ENCODE measurements at places on chromosomes 6 and 20.

- DNase-seq: no peak
Observed at GRCh38 chr6:83308833-83309232, 115.7 kb downstream of the RWDD2A start.

DNA sequence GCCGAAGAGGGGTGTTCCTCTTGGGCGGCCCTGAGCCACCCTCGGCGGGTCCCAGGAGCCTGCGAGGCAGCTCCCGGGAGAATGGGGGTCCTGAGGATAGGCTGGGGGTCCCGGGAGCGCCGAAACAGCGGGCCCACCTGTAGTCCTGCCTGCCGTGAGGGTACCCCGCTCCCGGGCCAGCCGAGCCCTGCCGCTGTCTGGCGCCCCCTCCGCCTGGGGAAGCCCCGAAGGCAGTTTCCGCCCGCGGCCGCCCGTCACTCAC lies 280 bp downstream of the SPATA2 start:
- DNase-seq: no peak

DNA sequence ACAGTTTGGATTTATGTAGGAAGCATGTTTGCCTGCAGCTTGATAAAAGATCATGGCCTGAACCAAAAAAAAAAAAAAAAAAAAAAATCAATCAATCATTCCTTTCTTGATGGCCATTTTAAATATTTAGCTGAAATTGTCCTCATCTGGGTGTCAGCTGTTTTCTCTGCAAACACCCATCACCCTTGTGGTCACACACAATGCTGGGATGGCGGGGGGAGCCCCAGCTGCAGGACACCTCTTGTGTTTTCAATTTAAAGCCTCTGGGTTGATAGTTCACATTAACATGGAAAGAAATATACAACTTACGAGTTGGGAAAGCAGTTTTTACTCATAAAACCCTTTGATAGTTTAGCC lies 160.4 kb downstream of the ZFP64 start:
- DNase-seq: no peak

GRCh38 chr6:33040157-33040556 lies 30.8 kb upstream of the HLA-DOA start:
- DNase-seq: no peak

DNA sequence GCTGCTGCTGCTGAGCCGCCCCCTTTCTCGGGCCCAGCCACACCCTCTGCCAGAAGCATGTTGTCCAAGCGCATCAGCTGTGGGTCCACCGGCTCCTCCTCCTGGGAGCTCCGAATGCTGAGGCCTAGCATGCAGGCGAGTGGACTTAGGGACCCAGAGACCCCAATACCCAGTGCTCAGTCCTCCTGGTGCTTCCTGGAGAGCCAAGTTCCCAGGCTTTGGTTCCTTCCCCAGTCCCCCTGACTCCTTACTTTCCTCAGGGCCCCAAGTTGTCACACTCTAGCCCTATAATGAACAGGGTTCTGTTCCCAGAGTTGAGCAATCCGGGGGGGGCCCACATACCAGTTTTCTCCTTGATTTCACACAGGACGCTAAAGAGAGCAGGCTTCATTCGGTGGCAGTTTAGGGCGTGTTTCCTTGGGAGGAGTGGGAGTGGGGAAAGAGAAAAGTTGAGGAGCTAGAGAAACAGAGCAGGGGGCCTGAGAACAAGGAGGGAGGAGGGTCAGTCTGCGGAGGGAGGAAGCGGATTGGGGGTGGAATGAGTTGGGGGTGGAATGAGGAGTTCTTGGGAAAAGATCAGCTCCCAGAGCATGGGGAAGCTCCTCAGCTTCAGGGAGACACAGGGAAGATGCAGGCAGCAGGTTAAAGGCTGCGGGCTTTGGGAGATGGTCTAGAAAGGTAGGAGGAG lies 1.5 kb downstream of the PBX2 start:
- no peak for DNase-seq

DNA sequence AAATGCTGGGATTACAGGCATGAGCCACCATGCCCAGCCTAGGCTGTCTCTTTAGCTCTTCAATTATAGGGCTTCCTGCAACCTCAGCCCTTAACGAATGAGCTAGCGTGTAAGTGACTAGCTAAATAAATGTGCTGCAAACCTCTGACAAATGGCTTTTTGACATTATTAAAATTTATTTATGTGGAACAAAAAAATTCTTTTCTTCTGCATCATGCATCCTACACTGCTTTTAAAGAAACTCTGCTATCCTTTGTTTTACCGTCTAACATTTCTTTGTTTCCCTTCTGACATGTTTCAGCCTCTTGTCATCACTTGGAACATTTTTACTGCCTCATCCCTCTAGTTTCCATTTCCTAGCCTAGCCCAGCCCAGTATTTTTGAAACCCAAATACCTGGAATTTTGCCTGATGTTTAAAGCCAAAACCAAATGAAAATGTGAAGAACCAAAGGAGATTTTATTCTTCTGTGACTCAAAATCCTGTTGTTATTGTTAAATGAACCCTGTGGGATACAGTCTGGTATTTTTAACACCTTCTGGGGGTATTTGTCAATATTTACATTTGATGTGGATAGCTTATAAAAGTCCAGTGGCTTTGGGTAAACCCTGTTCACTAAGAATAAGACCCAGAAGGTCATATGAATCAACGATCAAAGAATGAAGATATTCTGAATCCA lies 9.5 kb downstream of the NT5E start:
- no peak for DNase-seq

GRCh38 chr6:111605100-111605751 lies 452 bp downstream of the TRAF3IP2 start:
- DNase-seq: peak; percentile 57

DNA sequence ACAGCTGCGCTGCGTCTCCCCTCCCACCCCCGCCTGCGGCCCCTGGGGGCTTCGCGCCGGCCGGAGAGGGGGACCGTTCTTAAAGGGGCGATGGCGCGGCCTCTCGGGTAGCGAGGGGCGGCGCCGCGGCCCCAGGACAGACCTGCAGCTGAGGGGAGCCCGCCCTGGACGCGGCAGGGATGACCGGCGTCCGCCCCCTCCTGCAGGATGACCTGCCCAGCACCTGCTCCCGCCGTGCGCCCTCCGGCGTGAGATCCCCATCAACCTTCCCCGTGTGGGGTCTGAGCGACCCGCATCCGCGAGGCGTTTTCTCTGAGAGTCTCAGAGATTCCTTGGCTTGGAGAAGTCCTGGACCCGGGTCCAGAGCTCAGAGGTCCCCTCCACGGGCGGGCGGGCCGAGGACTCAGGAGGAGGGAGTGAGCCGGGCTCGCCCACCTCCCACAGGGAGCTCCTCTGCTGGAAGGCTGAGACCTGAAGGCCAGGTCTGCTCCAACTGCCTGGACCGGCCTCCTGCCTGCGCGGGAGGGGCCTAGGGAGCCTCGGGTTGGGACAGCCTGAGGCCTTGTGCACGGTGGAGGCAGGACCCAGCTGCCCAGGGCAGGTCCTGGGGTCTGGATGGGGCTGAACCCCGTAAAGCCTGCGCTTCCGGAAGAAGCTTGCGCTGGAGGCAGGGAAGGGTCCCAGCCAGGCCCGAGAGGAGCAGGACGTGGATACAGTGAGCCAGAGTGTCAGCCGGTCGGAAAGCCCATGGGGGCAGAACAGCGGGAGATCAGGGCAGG lies 532 bp upstream of the NKAIN4 start:
- DNase-seq: no peak

DNA sequence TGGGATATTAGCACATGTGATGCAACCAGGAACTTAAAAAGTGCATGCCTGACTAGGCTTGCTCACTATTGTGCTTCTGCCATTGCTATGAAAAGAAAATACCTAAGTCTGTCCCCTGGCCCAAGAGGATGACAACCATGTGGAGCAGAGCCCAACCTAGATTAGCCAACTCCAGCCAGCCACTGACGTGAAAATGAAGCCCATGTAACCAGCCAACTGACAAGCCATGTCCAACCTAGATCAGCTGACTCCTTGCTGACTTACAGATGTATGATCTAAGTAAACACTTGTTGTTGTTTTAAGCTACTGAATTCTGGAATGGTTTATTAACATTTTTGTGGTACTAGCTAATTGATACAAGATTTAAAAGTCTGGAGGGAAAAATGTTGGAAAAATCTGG lies 47.5 kb downstream of the PIGU start:
- no peak for DNase-seq

GRCh38 chr6:158467923-158468322 lies 92.0 kb upstream of the TMEM181 start:
- no peak for DNase-seq

DNA sequence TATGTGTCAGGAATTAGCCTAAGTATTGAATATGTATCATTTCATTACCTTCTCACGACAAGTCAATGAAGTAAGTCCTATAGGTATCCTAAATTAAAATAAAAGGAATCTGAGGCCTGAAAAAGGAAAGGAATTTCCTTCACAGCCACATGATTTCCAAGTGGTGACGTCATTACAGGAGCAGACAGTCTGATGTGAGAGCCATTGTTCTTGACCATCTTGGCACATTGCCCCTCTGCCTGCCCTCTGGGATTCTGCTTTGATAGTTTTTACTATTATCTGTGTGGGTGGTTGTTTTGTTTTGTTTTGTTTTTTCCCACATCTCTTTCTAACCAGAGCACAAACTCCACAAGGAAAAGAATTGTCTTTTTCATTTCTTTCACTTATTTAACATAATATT lies 219.8 kb upstream of the UFL1 start:
- DNase-seq: no peak

DNA sequence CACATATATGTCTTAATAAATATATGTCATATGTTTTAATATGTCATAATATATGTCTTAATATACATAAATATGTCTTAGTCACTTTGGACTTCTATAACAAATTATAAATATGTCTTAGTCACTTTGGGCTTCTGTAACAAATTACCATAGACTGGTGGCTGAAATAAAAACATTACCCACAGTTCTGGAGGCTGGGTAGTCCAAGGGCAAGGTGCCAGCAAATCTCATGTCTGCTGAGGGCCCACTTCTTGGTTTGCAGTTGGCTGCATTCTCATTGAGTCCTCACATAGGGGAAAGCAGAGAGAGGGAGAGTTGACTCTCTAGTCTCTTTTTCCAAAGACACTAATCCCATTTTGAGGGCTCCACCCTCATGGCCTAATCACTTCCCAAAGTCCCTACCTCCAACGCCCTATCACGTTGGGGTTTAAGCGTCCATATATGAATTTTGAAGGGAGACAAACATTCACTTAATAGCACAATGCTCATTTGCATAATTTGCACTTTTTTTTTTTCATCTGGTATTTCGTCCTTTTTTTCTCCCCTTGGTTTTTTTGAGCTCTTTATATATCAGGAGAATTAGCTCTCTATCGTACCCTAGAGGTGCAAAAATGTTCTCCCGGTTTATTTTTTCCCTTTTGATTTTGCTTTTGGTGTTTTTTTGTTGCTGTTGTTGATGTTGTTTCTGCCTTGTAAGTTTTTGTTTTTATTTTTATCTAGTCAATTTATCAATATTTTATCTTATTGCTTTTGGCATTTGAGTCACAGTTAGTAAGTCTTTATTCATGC lies 266.4 kb downstream of the PLCB1 start:
- no peak for DNase-seq

GRCh38 chr6:4114123-4114522 lies 21.3 kb downstream of the ECI2 start:
- no peak for DNase-seq

DNA sequence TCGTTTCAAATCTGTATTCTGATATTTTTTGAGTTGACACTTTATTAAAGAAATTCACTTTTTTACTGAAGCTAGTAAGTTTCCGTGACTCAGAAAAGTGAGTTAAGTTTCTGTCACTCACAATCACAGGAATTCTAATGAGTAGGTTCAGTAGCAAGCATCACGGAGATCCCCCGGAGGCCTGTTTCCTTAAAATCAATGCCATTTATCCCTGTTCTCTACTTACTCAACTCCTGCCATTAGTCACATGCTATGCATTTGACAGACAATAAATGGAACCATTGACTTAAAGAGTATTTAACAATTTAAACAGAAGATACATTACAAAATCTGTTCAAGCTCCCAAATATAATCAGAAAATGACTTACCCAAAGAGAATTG lies 9.1 kb downstream of the SLC18B1 start:
- no peak for DNase-seq

- DNase-seq: no peak
Observed at GRCh38 chr6:54102238-54102637, 9.0 kb upstream of the MLIP start.

- DNase-seq: no peak
Observed at GRCh38 chr6:170272341-170273065, 18.4 kb downstream of the DLL1 start.

DNA sequence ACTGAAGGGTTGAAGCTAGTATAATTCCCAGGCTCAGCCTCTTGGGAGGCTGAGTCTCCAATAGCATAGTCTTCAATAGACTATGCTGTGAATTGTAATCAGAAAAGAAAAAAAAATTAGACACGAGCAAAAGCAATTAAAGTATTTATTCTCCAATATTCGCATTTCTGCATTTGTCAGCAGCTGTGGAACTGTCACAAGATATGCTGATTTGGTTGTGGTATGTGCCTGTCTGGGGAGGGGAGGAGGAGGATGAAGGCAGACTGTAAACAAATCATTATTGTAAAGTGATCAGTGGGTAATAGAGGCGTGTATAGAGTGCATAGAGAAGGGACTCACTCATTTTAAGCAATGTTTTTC lies 10.1 kb upstream of the BICRAL start:
- DNase-seq: no peak

DNA sequence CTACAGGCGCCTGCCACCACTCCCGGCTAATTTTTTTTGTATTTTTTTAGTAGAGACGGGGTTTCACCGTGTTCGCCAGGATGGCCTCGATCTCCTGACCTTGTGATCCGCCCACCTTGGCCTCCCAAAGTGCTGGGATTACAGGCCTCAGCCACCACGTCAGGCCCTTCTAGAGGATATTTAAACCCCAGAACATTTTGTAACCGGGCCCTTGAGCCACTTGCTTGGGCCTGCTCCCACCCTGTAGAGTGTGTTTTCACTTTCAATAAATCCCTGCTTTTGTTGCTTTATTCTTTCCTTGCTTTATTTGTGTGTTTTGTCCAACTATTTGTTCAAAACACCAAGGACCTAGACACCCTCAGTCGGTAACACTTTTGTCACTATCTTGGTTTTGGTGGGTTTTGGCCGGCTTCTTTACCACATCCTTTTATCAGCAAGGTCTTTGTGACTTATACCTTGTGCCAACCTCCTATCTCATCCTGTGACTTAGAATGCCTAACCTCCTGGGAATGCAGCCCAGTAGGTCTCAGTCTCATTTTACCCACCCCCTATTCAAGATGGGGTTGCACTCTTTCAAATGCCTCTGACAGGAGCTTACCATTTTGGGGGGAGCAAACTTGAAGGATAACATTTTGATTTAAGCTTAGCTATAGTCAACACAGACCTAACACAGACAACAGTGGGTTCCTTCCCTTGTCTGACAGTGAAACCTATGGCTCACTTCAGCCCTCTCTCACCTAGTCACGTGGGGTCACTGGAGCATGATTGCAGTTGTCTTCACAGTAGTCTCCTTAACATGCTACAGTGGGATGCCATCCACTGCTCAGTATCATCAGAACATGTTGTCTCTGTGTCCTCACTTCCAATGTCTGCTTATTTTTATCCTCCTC lies 27.9 kb upstream of the KIF6 start:
- no peak for DNase-seq

GRCh38 chr20:25042531-25043498 lies 15.1 kb downstream of the ACSS1 start:
- peak; percentile 31 for DNase-seq

- DNase-seq: no peak
Observed at GRCh38 chr6:25617997-25618396, 34.0 kb upstream of the SCGN start.

- no peak for DNase-seq
Observed at GRCh38 chr6:43724354-43724753, 36.8 kb upstream of the MRPS18A start.

- DNase-seq: no peak
Observed at GRCh38 chr20:62982124-62983075, 24.4 kb downstream of the BHLHE23 start.
